ENCODE measurements at places on chromosomes 13 and 19.

GRCh38 chr13:69319656-69320055 lies 788.0 kb upstream of the ATXN8OS start:
- no peak for DNase-seq

DNA sequence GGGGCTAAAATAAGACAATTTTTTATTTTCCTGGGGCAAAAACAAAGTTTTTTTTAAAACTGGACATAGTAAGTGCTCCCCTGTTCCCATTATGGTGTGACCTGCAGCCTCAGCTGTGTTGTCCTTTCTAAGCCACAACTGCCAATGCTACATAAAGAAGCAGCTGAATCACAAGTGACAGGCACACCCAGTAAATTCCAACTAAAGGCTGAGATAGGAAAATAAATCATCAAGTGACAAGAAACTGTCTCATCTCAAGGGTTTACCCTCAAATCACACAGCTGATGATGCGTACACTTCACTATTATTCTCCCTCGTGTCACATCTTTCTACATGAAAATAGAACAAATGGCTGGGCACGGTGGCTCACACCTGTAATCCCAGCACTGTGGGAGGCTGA lies 28.7 kb downstream of the STK24 start:
- DNase-seq, result no peak

- DNase-seq, result no peak
These were observed 314.1 kb downstream of the LIG4 start for GRCh38 chr13:107901230-107901629.

GRCh38 chr19:17909003-17909732 lies 23.6 kb upstream of the CCDC124 start:
- no peak for DNase-seq

GRCh38 chr19:7870571-7871436 lies 3.4 kb downstream of the PRR36 start:
- no peak for DNase-seq

DNA sequence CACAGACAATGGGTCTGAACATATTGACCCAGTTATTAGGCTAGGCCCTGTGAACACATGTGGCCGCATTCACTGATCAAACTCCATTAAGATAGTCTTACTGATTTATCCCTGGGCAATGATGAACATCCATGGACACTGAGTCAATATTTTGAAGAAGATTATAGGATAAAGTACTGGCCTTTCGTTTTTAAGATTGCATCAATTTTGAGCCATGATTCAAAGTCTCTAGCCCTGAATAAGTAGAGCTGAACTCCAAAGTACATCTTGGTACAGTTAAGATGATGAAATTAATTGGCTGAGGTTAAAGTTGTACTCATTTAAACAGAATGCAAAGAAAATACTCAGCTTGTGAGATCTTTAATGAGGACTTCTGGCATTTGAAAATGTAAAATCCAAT lies 1581.9 kb downstream of the EFNB2 start:
- no peak for DNase-seq

DNA sequence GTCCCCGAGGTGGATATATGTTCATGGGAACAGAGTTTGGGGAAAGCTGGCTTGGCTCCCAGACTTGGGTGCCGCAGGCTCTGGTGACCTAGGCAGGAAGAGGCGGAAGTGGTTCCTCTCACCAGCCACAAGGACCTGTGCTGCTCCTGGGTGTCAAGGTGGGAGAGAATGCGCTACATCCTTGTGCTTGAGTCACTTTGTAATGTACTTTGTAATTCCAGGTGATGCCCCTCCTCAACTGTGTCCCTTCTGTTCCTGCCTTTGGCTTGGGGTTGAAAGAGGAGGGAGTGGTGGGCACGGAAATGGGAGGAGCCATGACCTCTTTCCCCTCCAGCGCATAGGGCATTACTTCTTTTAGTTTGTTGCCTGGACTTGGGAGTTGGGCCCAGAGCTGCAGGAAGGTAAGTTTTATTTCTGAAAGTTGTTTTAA lies 10.9 kb downstream of the GARRE1 start:
- no peak for DNase-seq
